ENCODE measurements at places on chromosomes 16 and 17.

- DNase-seq = no peak
These were observed 13.0 kb downstream of the TOB1 start for GRCh38 chr17:50853015-50853615.

- DNase-seq = no peak
These were observed 17.1 kb upstream of the ALOX15B start for GRCh38 chr17:8021565-8022359.

- no peak for DNase-seq
These were observed 1.6 kb upstream of the ACSF2 start for GRCh38 chr17:50424246-50424995.

- DNase-seq = no peak
These were observed 43.3 kb upstream of the CMIP start for GRCh38 chr16:81401035-81401950.

GRCh38 chr16:68737730-68738629 lies 888 bp downstream of the CDH1 start:
- no peak for DNase-seq
